ENCODE measurements at places on chromosomes 4 and X. TPM values are rescaled to one million over a fixed set of nuclear protein-coding genes. Genes with fewer than 3 reads are reported as not detected.

The FAM236A gene
- not detected for total RNA-seq

The HGFAC gene
- total RNA-seq, result 0.05 TPM

The EPGN gene
- 26.2 TPM for total RNA-seq

The SRPX2 gene
- total RNA-seq, result 122 TPM

The ERCC6L gene
- total RNA-seq, result 0.30 TPM

The XAGE2 gene
- total RNA-seq, result not detected

The SLC2A9 gene
- 2.7 TPM for total RNA-seq

The TLR1 gene
- 0.60 TPM for total RNA-seq

The TRO gene
- total RNA-seq, result 30.3 TPM

The GSX2 gene
- total RNA-seq, result not detected

The RHOXF2 gene
- total RNA-seq, result not detected

The ARHGAP36 gene
- total RNA-seq, result not detected

The TBC1D25 gene
- 8.5 TPM for total RNA-seq

The CENPVL3 gene
- total RNA-seq, result not detected

The ARHGEF6 gene
- 20.8 TPM for total RNA-seq

The CCNB3 gene
- total RNA-seq, result 0.30 TPM
